ENCODE measurements at places on chromosomes 3 and 15.

- no peak for DNase-seq
Measured at GRCh38 chr15:85430406-85431204, 50.2 kb downstream of the AKAP13 start.

DNA sequence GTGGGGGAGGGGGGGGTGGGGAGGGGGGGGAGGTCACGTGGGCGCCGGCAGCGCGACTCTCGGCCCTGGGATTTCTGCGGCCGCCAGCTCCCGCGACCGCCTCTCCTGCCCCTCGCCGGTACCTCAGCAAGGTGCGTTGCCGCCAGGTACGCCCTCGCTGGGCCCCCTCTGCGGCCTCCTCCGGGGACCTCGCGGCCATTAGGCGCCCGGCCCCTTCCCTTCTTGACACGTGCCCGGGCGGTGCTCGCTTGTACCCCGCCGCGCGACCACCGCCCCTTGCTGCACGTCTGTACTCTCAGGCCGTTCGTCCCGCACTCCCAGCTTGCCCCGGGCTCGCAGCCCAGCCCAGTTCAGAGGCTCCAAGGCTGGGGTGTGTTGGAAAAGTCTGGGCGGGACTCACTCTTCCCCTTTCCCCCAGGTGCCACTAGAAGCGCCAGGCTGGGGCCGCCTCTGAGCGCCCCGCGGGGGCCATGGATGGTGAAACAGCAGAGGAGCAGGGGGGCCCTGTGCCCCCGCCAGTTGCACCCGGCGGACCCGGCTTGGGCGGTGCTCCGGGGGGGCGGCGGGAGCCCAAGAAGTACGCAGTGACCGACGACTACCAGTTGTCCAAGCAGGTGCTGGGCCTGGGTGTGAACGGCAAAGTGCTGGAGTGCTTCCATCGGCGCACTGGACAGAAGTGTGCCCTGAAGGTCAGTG is at the start of gene MAPKAPK3:
Gene MAPKAPK3, plus strand, starts transcription at position 56 of the 696 bp plus-strand sequence. Its CDS starts 415 bp downstream, at position 471.
- DNase-seq = no peak

DNA sequence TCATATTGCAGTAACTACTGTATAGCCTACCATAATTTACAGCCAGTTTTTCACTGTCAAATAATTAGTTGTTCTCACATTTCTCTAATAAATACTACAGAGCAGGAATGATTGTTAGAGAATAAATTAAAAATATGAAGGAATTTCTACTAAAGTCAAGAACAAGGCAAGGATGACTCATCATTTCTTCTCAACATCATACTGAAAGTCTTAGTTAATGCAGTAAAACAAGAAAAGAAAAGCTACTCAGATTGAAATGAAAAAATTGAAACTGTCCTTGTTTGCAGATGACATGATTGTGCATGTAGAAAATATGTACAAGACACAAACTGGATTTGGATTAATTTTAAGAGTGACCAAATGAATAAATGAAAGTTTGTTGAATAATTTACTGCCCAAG is 608.2 kb downstream of the NSUN3 start:
- DNase-seq = no peak

DNA sequence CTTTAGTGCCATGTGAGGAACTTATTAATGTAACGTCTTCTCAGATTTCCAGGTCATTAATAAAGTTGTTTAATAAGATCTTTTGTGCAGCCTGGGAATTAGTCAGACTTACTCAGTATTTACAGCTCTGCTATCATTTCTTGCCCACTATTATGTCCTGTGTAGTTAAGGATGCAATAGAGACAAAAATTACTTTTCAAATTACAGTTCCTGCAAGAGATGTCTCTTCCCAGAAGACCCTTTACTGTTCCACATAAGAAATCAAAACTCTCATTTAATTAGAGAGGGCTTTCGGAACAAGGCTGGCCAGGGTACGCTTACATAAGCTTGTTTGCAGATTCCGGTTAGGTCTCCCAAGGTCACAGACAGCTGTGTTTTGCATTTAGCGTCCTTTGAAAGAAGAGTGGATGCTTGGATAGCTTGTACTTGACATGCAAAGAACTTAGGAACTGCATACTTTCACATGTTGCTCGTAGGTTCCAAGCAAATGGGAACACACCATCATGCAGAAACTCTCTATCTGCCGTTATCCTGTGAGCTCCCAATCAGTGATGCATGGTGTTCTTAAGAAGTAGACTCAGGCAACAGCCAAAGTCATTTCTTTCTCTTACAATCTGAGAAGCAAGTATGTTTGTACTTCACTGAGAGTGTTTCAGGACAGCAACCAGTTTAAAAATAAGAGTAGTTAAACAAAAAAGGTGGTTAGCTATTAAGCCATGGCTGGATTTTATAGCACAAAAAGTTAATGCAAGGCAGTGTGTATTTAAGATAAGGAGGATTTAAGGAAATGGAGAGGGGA is 37.4 kb downstream of the FILIP1L start:
- DNase-seq = no peak

DNA sequence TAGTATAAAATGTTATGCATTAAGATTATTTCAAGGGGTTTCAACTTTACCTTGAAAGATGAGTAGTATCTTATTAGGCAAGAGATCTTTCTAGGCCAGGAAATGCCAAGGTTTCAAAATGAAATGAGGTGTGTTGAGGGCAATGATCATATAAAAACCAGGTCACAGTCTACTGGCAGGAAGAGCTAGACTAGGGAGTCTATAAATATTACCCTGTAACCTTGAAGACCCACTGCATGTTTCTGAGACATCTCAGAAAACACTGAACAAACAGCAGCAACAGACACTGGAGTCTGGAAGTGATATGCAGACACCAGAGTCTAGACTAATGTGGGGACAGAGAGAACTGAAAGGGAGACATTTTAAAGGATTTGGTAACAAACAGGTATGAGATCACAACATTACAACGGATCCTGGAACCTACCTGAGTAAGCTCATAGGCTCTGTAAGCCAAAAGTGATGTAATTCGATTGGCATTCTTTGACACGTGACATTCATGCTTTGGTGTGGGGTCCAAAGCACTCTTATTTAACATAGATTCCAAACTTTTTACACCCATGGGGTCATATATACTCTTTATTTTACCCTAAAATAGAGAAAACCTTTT is 15.0 kb downstream of the TASOR start:
- no peak for DNase-seq

DNA sequence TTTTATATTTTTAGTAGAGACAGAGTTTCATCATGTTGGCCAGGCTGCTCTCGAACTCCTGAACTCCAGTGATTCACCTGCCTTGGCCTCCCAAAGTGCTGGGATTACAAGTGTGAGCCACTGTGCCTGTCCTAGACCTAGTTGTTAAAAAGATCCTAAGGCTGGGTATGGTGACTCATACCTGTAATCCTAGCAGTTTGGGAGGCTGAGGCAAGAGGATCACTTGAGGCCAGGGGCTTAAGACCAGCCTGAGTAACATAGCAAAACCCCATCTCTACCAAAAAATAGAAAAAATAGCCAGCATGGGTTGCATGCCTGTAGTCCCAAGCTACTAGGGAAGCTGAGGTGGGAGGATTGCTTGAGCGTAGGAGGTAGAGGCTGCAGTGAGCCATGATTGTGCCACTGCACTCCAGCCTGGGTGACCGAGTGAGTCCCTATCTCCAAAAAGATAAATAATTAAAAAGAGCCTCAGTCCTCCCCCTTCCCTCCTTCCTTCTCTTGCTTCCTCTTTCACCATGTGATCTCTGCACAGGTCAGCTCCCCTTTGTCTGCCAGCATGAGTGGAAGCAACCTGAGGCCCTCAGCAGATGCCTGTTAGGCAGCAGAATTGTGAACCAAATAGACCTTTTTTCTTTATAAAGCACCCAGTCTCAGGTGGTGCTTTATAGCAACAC is 9.8 kb upstream of the FNDC3B start:
- DNase-seq = no peak

DNA sequence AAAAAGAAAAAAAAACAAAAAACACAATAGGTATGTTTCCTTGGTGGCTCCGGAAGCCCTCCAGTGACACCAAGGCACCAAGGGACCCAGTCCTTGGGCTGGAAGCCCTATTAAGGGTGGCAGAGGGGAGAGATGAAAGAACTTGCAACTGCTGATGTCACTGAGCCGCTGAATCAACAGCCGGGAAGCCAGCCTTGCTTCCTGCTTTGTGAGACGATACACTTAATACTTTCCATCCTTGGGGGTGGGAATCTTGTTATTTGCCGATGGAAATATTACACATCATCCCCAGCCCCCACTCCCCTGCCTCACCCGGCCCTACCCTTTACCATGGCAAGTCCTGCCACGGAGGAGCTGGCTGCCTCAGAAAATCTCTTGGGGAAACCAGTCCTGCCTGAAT is 5.6 kb upstream of the ISLR2 start:
- DNase-seq = no peak

- DNase-seq = no peak
Measured at GRCh38 chr15:25932696-25933095, 69.6 kb upstream of the ATP10A start.

DNA sequence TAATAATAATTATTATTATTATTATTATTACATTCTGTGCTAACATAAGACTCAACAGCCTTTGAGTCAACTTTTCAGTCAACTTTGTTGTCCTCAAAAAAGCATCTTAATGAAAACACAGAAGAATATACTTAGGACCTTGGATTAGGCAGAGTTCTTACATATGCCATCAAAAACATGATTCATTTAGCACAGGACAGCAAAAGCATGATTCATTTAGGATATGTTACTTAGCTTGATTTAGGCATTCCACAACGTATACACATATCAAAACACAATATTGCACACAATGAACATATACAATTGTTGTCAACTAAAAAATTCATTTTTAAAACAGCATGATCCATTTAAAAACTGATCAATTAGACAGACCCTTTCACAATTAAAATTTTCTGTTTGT is 213.0 kb downstream of the FMN1 start:
- no peak for DNase-seq

GRCh38 chr15:37014566-37014965 is 85.8 kb downstream of the MEIS2 start:
- no peak for DNase-seq

DNA sequence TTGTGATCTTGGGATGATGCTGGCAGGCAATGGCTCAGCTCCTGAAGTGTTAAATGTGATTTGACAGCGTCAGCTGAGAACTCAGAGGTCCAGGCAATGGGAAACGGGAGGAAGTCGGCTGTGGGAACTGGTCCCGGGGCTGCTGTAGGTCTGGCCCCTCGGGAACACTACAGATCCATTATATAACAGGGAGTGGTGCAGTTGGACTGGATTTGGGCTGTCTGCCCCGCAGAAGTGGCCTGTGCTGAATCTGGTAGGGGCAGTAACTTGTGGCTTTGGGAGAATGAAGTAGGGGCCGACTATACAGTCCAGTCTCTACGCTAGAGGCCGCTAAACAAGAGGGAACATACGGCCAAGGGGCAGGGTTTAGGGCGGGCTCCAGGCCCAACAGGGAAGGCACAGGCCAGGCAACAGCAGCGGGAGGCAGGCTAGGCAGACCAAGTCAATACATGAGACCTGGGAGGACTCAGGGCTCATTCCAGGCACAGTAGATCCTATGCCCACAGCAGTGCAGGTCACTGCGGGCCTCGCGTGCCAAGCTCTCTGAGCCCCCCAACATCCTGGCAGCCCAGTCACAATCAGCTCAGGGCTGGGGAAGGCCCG is 20.3 kb upstream of the IL16 start:
- DNase-seq = no peak

DNA sequence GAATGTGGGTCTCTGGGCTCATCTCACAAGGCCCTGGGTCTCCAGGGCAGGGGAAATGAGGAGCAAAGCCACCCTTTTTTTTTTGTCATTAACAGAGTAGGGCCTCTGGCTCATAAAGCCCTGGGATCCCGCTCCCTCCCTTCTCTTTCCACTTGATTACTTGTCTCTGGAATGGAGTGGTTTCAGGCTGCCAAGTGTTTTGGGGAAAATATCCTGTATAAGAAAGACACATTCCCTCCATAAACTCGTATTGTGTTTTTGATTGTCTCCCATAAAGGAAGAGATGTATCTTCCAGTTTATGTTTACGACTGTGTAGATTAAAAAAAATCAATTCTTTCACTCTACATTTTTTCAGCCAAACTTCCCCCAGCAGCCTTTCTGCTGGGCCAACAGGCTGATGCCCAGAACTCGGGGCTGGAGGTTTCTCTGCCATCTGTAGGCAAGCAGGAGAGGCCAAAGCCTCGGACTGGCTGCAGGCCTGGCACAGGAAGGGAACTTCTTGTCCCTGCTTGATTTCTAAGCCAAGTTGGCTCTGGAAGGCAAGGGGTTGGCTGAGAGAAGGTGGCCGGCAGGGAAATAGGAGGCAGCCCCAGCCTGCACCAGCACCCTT is 49.4 kb upstream of the INSYN1 start:
- no peak for DNase-seq

- no peak for DNase-seq
Measured at GRCh38 chr3:83096-83495, 113.5 kb upstream of the CHL1 start.

GRCh38 chr15:78810362-78811123 is 721 bp downstream of the ADAMTS7 start:
- no peak for DNase-seq

GRCh38 chr3:101259485-101260341 is 60.7 kb downstream of the IMPG2 start:
- DNase-seq = no peak

GRCh38 chr15:64348455-64348854 is 7.5 kb downstream of the CSNK1G1 start:
- no peak for DNase-seq

- no peak for DNase-seq
Measured at GRCh38 chr3:58562498-58562897, 14.7 kb downstream of the FAM107A start.

DNA sequence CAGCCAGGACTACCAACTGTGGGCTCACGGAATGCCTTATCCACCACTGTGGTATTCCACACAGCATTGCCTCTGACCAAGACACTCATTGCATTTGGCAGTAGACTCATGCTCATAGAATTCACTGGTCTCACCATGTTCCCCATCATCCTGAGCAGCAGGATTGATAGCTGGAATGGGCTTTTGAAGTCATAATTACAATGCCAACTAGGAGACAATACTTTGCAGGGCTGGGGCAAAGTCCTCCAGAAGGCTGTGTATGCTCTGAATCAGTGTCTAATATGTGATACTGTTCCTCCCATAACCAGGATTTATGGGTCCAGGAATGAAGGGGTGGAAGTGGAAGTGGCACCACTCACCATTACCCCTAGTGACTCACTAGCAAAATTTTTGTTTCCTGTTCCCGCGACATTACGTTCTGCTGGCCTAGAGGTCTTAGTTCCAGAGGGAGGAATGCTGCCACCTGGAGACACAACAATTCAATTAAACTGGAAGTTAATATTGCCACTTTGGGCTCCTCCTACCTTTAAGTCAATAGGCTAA is 58.6 kb upstream of the CCDC80 start:
- DNase-seq = no peak

GRCh38 chr3:51947215-51947900 is 5.2 kb downstream of the PARP3 start:
- no peak for DNase-seq
